ENCODE measurements at places on chromosomes 12 and 14. TPM values are rescaled to one million over a fixed set of nuclear protein-coding genes. Genes with fewer than 3 reads are reported as not detected.

GRCh38 chr12:110156766-110157165, 32.6 kb downstream of the IFT81 start:
- no peaks in the 10 kb centered on the region for H3K4me1 ChIP-seq
- no peak overlapping the region for H3K4me3 ChIP-seq
- H3K27me3 ChIP-seq, result no peaks in the 10 kb centered on the region
- no peaks in the 10 kb centered on the region for H3K36me3 ChIP-seq
- no peak overlapping the region for H3K27ac ChIP-seq

DNA sequence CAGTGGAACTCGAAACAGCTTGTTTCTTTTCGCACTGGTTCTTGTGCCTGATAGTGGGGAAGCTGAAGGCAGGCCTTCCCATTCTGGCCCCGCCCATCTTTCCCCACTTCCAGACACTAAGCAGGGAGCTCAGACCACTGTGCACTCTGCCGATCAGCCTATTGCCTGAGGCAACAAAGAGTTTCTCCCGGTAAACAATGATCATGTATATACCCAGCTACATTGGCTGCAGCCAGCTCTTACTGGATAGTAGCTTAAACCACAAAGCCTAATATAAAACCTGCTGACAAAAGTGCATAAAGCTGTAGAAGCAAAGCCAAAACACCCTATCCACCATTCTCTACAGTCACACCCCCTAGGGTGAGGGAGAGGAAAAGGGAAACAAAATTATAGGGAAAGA, 24.7 kb upstream of the GLIPR1 start:
- no peaks in the 10 kb centered on the region for H3K27me3 ChIP-seq
- no peaks in the 10 kb centered on the region for H3K36me3 ChIP-seq
- H3K4me1 ChIP-seq, result peaks cover 46% of the 10 kb centered on the region
- no peak for DNase-seq
- no peak overlapping the region for H3K27ac ChIP-seq

DNA sequence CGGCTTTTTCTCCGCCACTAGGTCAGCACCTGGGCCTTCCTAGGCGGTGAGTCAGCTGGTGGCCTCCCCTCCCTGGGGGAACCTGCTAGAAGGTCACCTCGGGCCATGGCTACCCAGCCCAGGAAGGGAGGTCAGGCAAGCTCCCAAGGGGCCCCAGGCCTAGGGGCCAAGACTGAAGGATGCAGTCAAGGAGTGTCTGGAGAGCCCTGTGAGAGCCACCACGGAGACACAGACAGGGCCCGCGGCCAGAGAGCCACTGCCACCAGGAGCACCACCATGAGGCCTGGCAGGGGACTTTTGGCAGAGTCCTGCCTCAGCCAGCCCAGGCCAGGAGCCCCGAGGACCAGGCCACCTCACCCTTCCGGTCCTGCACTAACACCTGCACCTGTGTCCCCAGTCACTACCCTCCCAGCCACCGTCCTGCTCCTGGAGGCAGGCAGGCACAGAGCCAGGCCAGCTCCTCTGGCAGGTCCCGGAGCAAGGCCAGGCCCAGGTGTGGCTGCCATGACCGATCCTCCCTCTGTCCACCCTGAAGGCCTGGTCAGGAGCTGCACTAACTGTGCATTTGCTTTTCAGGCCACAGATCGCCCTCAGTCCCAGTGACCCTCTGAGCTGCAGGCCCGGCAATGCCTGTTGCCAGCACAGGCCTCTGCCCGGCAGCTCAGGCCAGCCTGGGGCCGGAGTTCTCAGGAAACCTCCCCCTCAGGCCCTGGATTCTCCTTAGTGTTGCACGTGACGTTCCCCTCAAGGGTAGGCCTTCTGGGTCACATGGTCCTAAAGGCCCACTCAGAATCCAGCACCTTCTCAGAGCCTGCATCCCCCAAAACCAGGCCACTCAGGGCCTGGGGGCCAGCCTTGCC, 6.9 kb downstream of the PHETA1 start:
- no peak overlapping the region for H3K4me3 ChIP-seq
- no peaks in the 10 kb centered on the region for H3K36me3 ChIP-seq
- H3K27ac ChIP-seq, result no peak overlapping the region
- H3K27me3 ChIP-seq, result no peaks in the 10 kb centered on the region
- no peak for DNase-seq

DNA sequence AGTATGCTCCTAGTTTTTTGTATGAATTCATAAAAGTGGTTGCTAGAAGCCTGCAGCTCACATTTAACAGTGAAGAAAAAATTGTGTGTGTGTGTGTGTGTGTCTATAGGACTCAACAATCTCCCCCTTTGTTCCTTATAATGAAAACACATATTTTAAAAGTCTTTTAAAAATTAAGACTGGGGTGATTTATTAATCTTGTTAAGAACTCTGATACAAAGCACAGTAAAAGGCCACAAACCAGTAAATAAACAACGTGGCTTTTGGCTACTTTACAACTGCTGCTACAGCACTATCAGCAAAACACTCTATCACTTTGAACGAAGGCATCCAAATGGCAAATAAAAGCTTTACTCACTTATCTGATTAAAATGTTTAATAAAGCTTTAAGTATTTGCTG, 594 bp upstream of the VCPKMT start:
- H3K27ac ChIP-seq, result peak overlapping the region; percentile 93
- H3K27me3 ChIP-seq, result no peaks in the 10 kb centered on the region
- peak overlapping the region; percentile 65 for H3K4me3 ChIP-seq
- H3K36me3 ChIP-seq, result peaks cover 19% of the 10 kb centered on the region

DNA sequence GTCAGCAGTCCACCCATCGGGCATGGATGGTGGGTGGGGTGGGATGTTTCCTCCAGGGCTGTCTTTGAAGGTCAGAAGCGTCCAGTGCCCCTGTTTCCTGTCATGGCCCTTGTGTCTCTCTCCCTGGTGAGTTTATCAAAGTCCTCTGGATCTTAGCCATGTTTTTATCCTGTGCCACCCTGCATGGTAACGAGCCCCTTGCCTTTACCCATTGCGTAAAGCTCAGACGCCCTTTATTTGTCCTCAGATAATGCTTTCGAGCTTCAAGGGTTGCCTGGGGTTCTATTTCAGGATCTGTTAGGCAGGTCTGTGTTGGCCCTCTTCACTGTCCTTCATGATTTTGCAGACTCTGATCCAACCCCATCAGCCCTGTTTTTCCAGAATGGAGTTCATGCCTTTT, 172.9 kb downstream of the TSPAN9 start:
- no peaks in the 10 kb centered on the region for H3K27me3 ChIP-seq
- DNase-seq, result no peak
- H3K4me1 ChIP-seq, result peaks cover 6% of the 10 kb centered on the region
- H3K27ac ChIP-seq, result no peak overlapping the region

GRCh38 chr12:32836710-32837109, 59.9 kb downstream of the PKP2 start:
- DNase-seq, result no peak
- no peaks in the 10 kb centered on the region for H3K4me1 ChIP-seq
- no peaks in the 10 kb centered on the region for H3K36me3 ChIP-seq
- H3K4me3 ChIP-seq, result no peak overlapping the region
- H3K27ac ChIP-seq, result no peak overlapping the region
- H3K27me3 ChIP-seq, result no peaks in the 10 kb centered on the region

DNA sequence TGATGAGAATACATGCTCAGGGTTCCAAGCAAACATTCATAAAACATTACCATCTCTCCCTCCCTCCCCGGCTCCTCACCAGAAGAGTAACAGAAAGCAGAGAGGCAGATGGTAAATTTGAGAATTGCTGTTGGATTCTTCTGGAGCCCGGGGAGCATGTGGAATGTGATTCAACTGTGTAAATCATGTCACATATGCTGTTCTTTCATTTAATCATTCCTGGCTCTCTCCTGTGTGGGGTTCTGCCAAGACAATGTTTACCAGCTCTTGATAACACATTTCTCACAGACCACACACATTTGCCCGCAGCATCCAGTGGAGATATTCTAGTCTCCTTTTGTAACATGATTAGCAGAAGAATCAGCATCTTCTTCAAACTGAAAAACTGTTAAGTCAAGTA, 23.4 kb upstream of the NR2C1 start:
- no peaks in the 10 kb centered on the region for H3K4me1 ChIP-seq
- no peak overlapping the region for H3K4me3 ChIP-seq
- no peak for DNase-seq
- no peak overlapping the region for H3K27ac ChIP-seq
- H3K27me3 ChIP-seq, result no peaks in the 10 kb centered on the region

DNA sequence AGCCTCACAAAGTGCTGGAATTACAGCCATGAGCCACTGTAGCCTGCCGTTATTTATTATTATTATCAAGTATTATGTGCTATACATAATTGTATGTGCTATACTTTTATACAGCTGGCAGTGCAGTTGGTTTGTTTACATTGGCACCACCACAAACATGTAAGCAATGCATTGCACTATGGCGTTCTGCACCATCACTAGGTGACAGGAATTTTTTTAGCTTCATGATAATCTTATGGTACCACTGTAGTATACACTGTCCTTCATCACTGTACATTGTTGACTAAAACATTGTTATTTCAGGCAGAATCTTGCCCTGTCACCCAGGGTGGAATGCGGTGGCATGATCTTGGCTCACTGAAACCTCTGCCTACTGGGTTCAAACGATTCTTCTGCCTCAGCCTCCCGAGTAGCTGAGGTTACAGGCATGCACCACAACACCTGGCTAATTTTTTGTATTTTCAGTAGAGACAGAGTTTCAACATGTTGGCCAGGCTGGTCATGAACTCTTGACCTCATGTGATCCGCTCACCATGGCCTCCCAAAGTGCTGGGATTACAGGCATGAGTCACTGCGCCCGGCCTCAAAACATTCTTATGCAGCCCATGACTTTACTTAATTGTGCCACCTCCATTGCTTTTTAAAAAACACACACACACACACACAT, 17.1 kb downstream of the MRPL42 start:
- H3K4me3 ChIP-seq, result no peak overlapping the region
- H3K27me3 ChIP-seq, result no peaks in the 10 kb centered on the region
- no peaks in the 10 kb centered on the region for H3K4me1 ChIP-seq
- peaks cover 38% of the 10 kb centered on the region for H3K36me3 ChIP-seq
- DNase-seq, result no peak

CLEC4D gene
- not detected for total RNA-seq

SDR9C7 gene
- total RNA-seq, result not detected

CTSG gene
- not detected for total RNA-seq

RNASE7 gene
- total RNA-seq, result not detected

PPFIA2 gene
- not detected for total RNA-seq
